Esophagus squamous epithelium (tissue), 5 donors: ENCODE measurements at places on chromosomes 5 and 9.
A peak's percentile ranks its signal among the peaks of the same experiment; 100 is the strongest.

- no peak for DNase-seq
- no peaks in the 10 kb centered on the region for H3K4me1 ChIP-seq
- H3K36me3 ChIP-seq, result no peaks in the 10 kb centered on the region
- H3K4me3 ChIP-seq, result no peak overlapping the region
- H3K27ac ChIP-seq, result peak overlapping the region; percentile 14
Observed at GRCh38 chr5:40570408-40571129, 109.1 kb upstream of the PTGER4 start.

- no peak overlapping the region for H3K4me3 ChIP-seq
- H3K27ac ChIP-seq, result no peak overlapping the region
- no peak for DNase-seq
- H3K4me1 ChIP-seq, result peaks cover 7% of the 10 kb centered on the region
Observed at GRCh38 chr5:133427121-133427777, 185.1 kb downstream of the FSTL4 start.

GRCh38 chr5:72943307-72943706 lies 12.5 kb upstream of the FCHO2 start:
- no peaks in the 10 kb centered on the region for H3K27me3 ChIP-seq
- no peak for DNase-seq
- H3K4me3 ChIP-seq, result no peak overlapping the region
- no peaks in the 10 kb centered on the region for H3K36me3 ChIP-seq

DNA sequence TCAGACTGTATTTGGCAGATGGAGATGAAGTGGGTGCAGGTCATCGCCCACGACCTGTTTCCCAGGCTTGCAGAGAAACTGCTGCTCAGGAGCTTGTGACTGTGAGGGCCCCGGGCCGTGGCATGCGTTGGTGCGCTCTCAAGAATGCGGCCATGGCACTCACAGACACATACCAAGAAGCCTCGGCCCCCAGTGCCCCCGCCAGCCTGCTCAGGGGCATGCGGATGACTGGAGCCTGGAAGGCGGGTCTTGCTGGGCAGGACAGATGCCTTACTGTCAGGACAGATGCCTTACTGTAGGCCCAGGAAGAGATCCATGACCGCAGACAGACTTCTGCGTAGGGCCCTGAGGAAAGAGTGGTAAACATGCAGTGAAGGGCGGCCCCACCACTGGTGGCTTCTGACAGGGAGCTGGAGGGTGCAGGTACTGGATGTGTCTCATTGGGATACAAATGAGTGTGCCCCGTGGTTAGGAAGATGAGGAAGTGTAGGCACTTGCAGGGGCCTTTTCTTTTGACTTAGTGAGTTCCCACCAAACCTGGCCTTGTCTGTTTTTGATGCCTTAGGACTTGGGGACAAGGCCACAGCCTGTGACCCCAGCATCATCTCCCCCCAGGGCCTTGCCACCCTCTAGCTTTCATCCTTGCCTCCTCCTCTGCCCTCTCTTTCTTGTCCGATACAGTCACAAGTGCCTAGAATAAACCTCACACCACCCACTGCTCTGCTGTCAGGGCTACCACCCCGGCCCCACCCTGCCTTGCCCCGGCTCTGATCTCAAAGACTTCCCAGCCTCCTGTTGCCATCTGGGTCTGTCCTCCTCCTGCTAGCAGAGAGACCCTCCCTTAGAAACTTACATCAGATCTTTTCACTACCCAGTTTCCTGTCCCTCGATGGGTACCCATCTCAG lies 68.8 kb upstream of the ABL1 start:
- no peaks in the 10 kb centered on the region for H3K27me3 ChIP-seq
- H3K4me1 ChIP-seq, result peaks cover 10% of the 10 kb centered on the region
- H3K4me3 ChIP-seq, result no peak overlapping the region

DNA sequence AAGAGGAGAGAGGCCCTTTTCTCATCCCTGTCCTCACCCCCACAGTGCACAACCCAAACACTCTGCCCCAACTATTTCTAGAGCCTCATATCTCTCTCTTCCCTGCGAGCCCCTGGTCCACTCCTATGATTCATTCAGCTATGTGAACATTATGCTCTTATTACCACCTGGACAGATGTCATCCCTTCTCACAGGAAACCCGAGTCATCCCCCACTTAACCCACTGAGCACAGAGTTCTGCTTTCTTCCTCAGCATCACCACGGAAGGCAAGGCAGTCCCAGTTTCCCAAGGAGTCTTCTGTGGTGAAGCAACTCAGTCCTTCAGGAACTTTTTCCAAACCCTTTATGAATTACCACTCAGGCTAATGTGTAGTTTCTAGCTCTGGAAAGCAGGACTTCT lies 1.3 kb downstream of the DNAI1 start:
- H3K4me3 ChIP-seq, result no peak overlapping the region
- no peaks in the 10 kb centered on the region for H3K27me3 ChIP-seq
- H3K36me3 ChIP-seq, result no peaks in the 10 kb centered on the region
- DNase-seq, result no peak
- H3K27ac ChIP-seq, result no peak overlapping the region
- peaks cover 10% of the 10 kb centered on the region for H3K4me1 ChIP-seq

- DNase-seq, result no peak
- H3K4me1 ChIP-seq, result peaks cover 11% of the 10 kb centered on the region
- H3K27me3 ChIP-seq, result no peaks in the 10 kb centered on the region
- no peak overlapping the region for H3K27ac ChIP-seq
- no peak overlapping the region for H3K4me3 ChIP-seq
- H3K36me3 ChIP-seq, result no peaks in the 10 kb centered on the region
Observed at GRCh38 chr5:177003649-177004048, 2.9 kb downstream of the UIMC1 start.
